ENCODE measurements at places on chromosomes 11 and 22.

GRCh38 chr11:65126624-65127274, 4.6 kb downstream of the MRPL49 start:
- H3K27me3 ChIP-seq: peaks cover 11% of the 10 kb centered on the region
- no peak overlapping the region for H3K4me3 ChIP-seq
- peaks cover 2% of the 10 kb centered on the region for H3K4me1 ChIP-seq
- DNase-seq: no peak
- no peaks in the 10 kb centered on the region for H3K36me3 ChIP-seq

- H3K4me3 ChIP-seq: no peak overlapping the region
- no peak for DNase-seq
- H3K27ac ChIP-seq: no peak overlapping the region
- H3K36me3 ChIP-seq: no peaks in the 10 kb centered on the region
- peaks cover 3% of the 10 kb centered on the region for H3K4me1 ChIP-seq
- H3K27me3 ChIP-seq: peaks cover 8% of the 10 kb centered on the region
Measured at GRCh38 chr11:59183771-59184170, 11.8 kb downstream of the DTX4 start.

- DNase-seq: no peak
- no peak overlapping the region for H3K4me3 ChIP-seq
- peaks cover 2% of the 10 kb centered on the region for H3K4me1 ChIP-seq
- no peak overlapping the region for H3K27ac ChIP-seq
- peaks cover 2% of the 10 kb centered on the region for H3K27me3 ChIP-seq
- peaks cover 2% of the 10 kb centered on the region for H3K36me3 ChIP-seq
Measured at GRCh38 chr11:116353589-116353988, 419.2 kb downstream of the BUD13 start.

DNA sequence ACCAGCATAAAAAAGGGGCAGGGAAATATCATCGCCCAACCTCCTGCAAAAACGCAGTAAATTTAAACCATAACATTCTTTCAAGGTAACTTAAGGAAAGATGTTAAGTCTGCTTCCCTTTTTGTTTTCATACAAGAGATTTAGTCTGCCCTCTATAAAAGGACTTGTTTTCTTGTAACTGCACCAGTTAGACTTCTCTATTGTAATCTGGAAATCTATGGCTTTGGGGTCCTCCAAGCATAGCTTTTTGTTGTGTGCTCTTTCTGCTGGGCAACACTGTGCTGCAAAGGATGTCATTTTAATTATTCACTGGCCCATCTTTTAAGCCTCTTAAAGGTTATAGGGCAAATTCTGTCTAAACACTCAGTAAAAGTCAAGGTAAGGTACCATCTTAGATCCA, 136.0 kb downstream of the MAML2 start:
- H3K27ac ChIP-seq: no peak overlapping the region
- H3K27me3 ChIP-seq: no peaks in the 10 kb centered on the region
- peaks cover 11% of the 10 kb centered on the region for H3K4me1 ChIP-seq
- no peak overlapping the region for H3K4me3 ChIP-seq

GRCh38 chr11:92628401-92629292, 340.8 kb upstream of the MTNR1B start:
- H3K36me3 ChIP-seq: no peaks in the 10 kb centered on the region
- H3K4me1 ChIP-seq: peaks cover 2% of the 10 kb centered on the region

DNA sequence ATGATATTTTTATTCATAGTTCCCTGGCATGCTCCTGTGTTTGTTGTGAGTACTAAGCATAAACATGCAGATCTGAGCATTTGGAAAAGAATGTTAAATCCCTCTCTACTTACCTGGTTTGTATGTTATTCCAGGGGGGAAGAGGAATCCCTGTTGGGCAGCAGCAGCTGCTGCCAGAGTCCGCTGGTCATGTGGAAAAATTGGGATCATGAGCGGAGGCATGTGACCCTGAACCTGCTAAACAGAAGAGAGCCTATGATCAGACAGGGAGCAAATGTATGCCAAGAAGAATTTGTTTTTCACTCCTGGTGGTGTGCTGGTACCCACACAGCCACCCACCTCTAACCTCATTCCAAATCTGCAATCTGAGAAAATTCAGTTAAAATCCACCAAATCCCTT, 244.7 kb downstream of the SOX6 start:
- H3K36me3 ChIP-seq: no peaks in the 10 kb centered on the region
- peaks cover 5% of the 10 kb centered on the region for H3K4me1 ChIP-seq
- no peak for DNase-seq
- H3K4me3 ChIP-seq: no peak overlapping the region
